ENCODE measurements at places on chromosomes 5 and 9.

DNA sequence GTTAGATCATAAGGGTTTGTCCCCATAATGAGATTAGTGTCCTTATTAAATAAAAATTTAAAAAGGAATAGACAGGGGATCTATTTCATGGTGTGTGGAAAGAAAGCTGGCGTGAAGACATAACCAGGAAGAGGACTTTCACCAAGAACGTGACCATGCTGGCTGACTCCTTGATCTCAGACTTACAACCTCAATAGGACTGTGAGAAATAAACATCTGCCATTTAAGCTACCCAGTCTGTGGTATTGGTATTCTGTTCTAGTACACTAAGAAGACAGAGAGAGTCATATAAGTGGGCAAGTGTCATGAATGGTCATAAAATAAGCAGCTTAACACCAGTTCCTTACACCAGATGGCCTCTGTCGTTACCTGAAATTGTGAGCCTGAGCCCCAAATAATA lies 259.4 kb upstream of the CCNG1 start:
- DNase-seq, result no peak

DNA sequence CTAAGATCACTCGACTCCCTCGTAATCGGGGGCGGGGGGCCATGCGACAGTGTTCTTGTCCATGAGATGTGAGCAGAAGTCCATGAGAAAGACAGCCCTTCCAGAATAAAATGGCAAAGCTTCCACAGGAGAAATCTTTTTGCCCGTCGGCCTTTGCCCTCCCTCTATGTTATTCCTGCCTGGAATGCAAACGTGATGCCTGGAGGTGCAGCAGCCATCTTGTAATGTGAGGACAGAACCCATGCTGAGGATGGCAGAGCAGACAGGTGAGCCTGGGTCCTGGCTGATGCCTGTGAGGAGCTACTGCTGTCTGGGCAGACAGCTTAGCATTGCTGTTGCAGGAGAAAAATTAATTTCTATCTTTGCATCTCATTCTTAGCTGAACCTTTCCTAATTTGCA lies 17.2 kb downstream of the MED10 start:
- no peak for DNase-seq

- no peak for DNase-seq
Observed at GRCh38 chr5:9716838-9717281, 86.7 kb upstream of the TAS2R1 start.

DNA sequence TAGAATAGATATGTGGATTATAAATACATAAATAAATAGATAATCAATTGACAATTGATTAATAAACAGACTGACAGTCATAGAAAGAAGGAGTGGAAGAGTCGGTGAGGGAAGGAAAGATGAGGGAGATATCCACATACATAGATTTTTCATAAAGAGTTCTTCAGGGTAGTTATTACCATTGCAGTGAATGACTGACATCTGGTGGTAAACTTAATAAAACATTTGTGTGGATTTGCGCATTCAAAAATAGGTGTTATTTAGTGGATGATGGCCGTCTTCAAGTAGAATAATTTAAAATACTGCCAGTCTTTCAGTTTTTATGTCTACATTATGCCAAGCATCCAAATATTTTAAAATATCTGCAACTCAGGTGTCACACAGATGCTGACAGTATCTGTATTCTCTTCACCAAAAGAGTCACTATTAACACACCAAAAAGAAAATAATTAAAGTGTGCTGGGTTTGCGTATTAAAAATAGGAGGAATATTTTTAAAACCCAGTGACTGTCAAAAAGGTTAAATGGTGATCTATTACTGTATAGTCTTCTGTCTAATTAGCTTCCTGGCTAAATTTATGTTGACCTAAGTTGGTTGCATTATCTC lies 78.8 kb downstream of the GIN1 start:
- no peak for DNase-seq

DNA sequence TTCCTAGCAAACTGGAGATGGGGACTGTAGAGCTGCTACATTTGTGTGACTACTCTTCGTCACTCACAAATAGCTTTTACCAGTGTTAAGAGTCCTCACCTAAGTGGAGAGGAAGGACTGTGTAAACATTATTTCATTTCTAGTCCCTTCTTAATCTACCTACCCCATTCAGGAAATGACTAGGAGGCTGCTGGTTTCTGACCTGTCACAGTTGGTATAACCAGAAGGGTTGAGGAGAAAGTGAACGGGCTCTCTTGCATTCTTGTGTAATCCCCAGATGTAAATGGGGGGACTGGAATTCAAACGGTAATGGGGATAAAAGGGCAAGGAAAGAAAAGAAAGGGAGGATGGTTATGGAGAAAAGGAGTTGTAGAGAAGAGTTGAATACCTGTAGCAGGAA lies 35.4 kb upstream of the BNIP1 start:
- DNase-seq, result no peak

GRCh38 chr5:77846422-77847128 lies 70.4 kb upstream of the TBCA start:
- DNase-seq, result no peak

- DNase-seq, result no peak
Observed at GRCh38 chr5:160434022-160434531, 12.4 kb downstream of the PTTG1 start.

DNA sequence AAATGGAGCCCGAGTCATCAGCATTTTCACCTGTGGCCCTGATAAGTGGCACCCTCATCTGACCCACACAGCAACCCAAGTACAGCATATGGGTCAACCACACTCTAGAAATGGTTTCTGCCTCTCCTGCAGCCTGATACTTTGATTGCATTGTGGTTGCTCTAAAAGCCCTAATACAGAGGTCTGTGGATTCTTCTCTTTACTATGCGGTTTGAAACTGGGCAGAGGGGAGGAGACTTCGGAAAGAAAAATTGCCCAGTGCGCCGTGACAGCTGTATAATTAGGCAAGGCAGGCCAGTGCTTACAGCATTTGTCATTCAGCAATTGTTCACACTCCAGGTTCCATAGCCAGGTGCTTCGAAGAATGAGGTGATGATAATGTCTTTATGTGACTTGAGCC lies 361.0 kb downstream of the NFIB start:
- no peak for DNase-seq

DNA sequence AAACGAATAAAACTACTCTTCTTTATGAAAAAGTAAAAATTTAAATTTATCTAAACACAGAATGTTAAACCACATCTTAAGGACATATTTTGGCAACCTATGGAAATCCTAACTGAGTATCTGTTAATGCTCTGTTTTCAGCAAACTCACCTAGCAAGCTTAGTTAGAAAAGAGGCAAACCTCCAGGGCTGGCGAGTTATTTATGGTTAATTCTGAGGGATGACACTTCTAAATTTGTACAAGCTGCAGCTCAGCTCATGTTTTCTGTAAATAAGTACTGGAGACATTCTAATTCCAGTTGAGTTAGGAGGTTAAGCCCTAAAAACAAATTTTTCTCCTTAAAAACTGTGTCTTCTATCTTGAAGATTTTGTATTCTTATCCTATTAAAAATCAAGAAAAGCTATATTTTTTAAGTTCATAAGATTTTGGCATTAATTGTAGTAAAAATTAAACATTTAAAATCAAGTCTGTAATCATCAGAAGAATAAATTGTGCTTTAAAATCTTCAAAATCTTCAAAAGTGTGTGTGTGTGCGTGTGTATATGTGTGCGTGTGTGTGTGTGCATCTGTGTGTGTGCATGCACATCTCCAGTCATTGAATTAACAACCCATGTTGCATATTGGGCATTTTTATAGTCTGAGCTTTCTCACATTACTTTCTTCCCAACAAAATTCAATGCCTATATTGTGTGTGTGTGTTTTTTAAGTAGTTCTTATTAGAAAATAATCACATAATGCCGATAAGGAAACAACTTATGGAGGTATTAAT lies 127.8 kb downstream of the CCDC192 start:
- no peak for DNase-seq
